ENCODE measurements at places on chromosomes 13 and 19.
A peak's percentile ranks its signal among the peaks of the same experiment; 100 is the strongest.

DNA sequence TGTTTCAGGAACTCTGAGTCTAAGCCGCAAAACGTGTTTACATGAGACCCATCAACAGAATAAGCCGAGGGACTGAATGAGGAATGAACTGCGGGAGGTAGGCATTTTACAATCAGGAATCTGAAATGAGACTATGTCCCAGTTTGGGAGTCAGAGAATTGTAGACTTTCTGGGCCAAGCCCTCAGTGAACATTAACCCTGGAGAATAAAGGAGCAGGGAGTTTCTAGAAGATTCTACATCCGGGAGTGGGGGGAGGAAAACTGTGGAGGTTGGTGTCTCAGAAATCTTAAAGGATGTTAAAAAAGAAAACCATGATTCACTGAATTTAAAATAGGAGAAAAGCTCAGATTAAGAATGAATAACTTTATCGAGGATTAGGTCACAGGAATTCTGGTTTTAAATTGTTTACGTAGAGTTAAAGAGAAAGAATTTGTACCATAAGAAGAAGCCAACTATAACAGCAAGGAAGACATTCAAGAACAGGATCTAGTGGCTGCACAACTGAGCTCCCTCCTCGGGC lies 18.5 kb downstream of the RFX2 start:
- peak overlapping the region; percentile 21 for H3K4me3 ChIP-seq
- H3K27ac ChIP-seq, result peak overlapping the region; percentile 87
- no peaks in the 10 kb centered on the region for H3K27me3 ChIP-seq
- DNase-seq, result no peak

DNA sequence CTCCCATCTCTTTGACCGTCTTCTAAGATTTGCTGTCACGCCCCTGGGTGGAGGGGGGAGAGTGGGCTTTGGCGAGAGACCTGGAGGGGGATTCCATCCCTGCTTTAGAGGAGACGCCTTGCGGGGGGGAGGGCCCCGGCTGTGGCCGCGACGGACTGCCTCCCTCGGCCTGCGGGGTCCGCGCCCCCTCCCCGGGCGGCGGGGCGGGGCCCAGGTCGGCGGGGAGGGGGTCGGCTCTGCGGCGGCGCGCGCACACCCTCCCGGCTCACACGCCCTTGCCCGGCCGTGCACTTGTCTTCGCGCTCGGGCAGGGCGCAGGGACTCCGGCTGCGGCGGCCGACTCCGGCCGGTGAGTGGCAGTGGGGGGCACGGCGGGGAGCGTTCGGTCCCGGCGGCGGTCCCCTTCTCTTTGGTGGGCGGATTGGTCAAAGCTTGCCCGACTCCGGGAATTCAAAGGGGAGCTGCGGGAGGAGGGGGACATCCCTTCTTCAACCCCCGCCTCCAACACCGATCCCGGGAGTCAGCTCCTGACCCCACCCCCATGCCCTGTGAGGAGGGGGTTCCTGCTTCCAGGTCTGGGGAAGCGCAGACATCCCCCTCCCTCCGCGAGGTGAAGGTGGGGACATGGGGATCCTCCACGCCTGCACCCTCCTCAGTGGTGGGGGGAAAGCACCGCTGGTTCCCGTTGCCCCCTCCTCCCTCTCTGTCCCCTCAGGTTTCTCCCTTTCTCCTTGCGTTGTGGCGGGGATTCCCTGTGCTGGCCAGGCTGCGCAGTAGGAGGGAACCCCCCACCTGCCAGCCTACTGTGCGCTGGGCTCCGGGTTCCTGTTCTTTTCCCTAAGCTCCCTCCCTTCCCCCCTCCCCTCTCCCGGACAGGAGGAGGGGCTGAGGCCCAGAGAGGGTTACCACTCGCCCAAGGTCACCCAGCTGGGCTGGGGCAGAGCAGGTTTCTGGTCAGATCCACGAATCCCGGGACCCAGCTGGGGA lies 14.6 kb upstream of the KCNN1 start:
- peaks cover 47% of the 10 kb centered on the region for H3K4me1 ChIP-seq
- peaks cover 18% of the 10 kb centered on the region for H3K27me3 ChIP-seq
- no peak overlapping the region for H3K27ac ChIP-seq
- no peak for DNase-seq

DNA sequence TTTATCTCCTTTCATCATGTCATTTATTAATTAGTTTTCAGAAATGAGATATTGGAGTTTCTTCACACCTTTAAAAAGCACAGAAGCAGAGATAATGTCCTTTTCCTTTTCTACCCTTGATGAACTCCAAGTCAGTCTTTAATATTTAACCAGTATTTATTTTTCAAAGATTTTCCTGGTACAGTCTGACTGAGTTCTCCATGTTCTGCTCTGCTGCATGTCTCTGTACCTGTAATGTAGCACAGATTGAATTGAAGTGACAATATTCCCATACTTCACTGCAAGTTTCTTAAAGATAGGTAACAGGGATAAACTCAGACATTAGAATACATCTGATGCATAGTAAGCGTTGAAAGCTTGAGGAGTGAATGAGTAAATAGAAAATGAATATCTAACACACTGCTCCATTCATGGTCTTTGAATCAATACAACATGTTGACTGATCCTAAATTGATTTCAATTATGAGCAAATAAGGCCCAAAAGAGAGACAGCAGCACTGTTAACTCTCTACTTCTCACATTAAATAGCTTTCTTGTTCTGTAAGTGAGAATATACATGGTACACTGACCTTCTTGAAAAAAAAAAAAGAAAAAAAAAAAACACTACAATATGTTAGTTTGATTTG lies 1323.6 kb upstream of the PRR20A start:
- no peaks in the 10 kb centered on the region for H3K36me3 ChIP-seq
- H3K4me1 ChIP-seq, result no peaks in the 10 kb centered on the region
- no peak overlapping the region for H3K27ac ChIP-seq
- no peak overlapping the region for H3K4me3 ChIP-seq

DNA sequence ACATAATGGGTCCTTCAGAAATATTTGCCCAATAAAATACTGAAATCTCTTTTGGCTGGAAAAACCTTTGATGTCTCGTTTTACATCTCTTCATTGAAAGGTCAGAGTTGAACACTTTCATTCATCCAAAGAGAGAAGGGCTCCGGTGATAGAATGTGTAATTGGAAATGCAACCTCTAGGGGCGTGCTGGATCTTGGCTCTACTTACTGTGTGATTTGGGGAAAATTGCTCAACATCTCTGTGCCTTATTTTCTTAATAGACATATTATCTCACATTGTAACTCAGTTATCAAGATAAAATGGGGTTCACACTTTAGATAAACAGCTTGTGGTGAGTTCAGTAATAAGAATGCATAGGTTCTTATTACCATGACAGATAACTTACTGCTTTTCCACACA lies 1444.1 kb downstream of the SLITRK5 start:
- no peaks in the 10 kb centered on the region for H3K4me1 ChIP-seq
- H3K36me3 ChIP-seq, result no peaks in the 10 kb centered on the region
- no peak overlapping the region for H3K27ac ChIP-seq
- no peak overlapping the region for H3K4me3 ChIP-seq

DNA sequence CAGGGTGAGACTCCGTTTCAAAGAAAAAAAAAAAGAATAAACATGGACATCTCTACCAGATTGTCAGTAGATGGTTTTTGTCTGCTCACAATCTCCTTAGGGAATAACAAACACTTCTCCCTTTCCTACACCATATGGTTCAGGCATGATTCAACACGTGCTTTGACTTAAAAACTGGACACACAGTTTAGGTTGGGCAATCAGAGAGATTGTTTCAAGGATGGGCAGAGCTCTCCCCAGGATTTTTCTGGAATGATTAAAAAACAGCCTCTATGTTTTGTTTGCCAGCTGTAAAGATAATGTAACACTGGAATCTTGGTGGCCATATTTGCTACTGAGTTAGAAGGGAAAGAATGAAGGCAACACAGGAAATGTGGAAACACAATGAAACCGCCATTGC lies 150.1 kb upstream of the TSC22D1 start:
- H3K36me3 ChIP-seq, result no peaks in the 10 kb centered on the region
- peaks cover 23% of the 10 kb centered on the region for H3K4me1 ChIP-seq
- no peak overlapping the region for H3K4me3 ChIP-seq
- no peak for DNase-seq
- H3K27ac ChIP-seq, result peak overlapping the region; percentile 51

- no peak overlapping the region for H3K4me3 ChIP-seq
- DNase-seq, result no peak
- H3K36me3 ChIP-seq, result no peaks in the 10 kb centered on the region
- H3K27ac ChIP-seq, result no peak overlapping the region
- H3K4me1 ChIP-seq, result peaks cover 39% of the 10 kb centered on the region
Observed at GRCh38 chr13:32734511-32734910, 148.3 kb downstream of the PDS5B start.

GRCh38 chr19:40420766-40421765 lies 4.7 kb downstream of the SERTAD1 start:
- peak overlapping the region; percentile 93 for H3K27ac ChIP-seq
- peak overlapping the region; percentile 74 for H3K4me3 ChIP-seq
- DNase-seq, result peak; percentile 94
- no peaks in the 10 kb centered on the region for H3K27me3 ChIP-seq

GRCh38 chr19:33300894-33301143 lies 1.5 kb downstream of the CEBPA start:
- H3K36me3 ChIP-seq, result no peaks in the 10 kb centered on the region
- no peak for DNase-seq
- H3K27me3 ChIP-seq, result no peaks in the 10 kb centered on the region
- peak overlapping the region; percentile 83 for H3K27ac ChIP-seq
- peak overlapping the region; percentile 94 for H3K4me3 ChIP-seq

- H3K4me1 ChIP-seq, result no peaks in the 10 kb centered on the region
- no peak for DNase-seq
- no peaks in the 10 kb centered on the region for H3K36me3 ChIP-seq
- H3K27me3 ChIP-seq, result no peaks in the 10 kb centered on the region
- H3K27ac ChIP-seq, result no peak overlapping the region
- no peak overlapping the region for H3K4me3 ChIP-seq
Observed at GRCh38 chr13:65901723-65902122, 1328.4 kb downstream of the PCDH9 start.

- no peaks in the 10 kb centered on the region for H3K27me3 ChIP-seq
- H3K36me3 ChIP-seq, result no peaks in the 10 kb centered on the region
- no peak overlapping the region for H3K4me3 ChIP-seq
- no peak for DNase-seq
- no peak overlapping the region for H3K27ac ChIP-seq
Observed at GRCh38 chr13:52921194-52921593, 72.8 kb upstream of the PCDH8 start.

- peak overlapping the region; percentile 9 for H3K27ac ChIP-seq
- DNase-seq, result no peak
- H3K36me3 ChIP-seq, result no peaks in the 10 kb centered on the region
- H3K27me3 ChIP-seq, result no peaks in the 10 kb centered on the region
Observed at GRCh38 chr13:108980237-108980636, 350.8 kb downstream of the MYO16 start.

- no peak overlapping the region for H3K4me3 ChIP-seq
- no peaks in the 10 kb centered on the region for H3K36me3 ChIP-seq
- no peak for DNase-seq
- no peaks in the 10 kb centered on the region for H3K4me1 ChIP-seq
Observed at GRCh38 chr19:29858000-29858596, 46.3 kb downstream of the CCNE1 start.

DNA sequence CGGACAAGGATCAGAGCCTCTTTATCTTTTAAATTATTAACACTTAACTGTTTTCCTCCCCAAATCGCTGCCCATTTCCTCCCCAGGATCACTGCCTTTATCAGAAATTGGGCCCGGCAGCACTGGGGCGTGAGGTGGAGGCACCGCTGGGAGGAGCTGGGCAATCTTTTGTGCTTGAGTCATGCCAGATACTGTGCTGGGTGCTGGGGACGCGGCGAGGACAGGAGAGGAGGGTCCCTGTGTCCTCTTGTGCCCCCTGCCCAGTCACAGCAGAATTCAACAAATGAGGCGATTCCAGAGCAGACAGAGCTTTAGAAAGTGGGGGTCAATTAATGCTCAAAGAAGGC lies 347.8 kb downstream of the ZNF536 start:
- H3K4me1 ChIP-seq, result peaks cover 15% of the 10 kb centered on the region
- no peaks in the 10 kb centered on the region for H3K27me3 ChIP-seq
- no peak for DNase-seq
- peak overlapping the region; percentile 75 for H3K27ac ChIP-seq
- H3K36me3 ChIP-seq, result no peaks in the 10 kb centered on the region
- peak overlapping the region; percentile 59 for H3K4me3 ChIP-seq

GRCh38 chr13:78630511-78630910 lies 27.2 kb upstream of the POU4F1 start:
- no peak overlapping the region for H3K4me3 ChIP-seq
- H3K27ac ChIP-seq, result no peak overlapping the region
- no peaks in the 10 kb centered on the region for H3K4me1 ChIP-seq
- H3K27me3 ChIP-seq, result no peaks in the 10 kb centered on the region
- peaks cover 36% of the 10 kb centered on the region for H3K36me3 ChIP-seq

DNA sequence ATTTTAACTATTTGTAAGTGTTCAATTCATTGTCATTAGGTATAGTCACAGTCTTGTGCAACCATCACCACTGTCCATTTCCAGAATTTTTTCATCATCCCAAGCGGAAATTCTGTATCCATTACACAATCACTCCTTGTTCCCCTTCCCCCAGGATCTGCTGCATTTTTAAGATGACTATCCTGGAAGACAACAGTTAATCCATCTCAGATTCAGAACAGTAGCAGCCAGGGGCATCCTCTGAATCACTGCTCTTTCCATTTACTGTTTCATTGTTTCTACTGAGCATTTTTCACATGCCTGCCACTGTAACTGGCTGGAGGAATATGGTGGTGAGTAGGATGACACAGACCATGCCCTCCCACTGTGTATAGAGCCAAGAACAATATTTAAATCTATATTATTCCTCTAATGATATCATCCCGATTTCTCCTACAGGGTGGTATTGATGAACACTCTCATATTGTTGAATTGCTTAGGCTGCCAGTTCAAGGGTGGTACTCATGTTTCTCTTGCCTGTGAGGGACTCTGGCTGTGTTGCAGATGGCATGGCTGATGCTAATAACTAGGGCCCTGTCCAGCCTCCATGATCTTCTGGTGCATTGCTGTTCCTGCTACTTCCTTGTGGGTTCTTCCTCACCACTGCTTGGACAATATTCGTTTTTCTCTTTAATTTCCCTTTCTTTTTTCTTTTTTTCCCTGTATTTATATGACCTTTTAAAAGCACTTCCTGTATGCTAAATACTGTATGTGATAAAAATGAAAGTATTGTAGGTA lies 59.0 kb downstream of the WDFY2 start:
- H3K4me3 ChIP-seq, result no peak overlapping the region
- H3K27me3 ChIP-seq, result no peaks in the 10 kb centered on the region
- no peak overlapping the region for H3K27ac ChIP-seq
- H3K36me3 ChIP-seq, result no peaks in the 10 kb centered on the region
- peaks cover 49% of the 10 kb centered on the region for H3K4me1 ChIP-seq
- DNase-seq, result no peak
